ENCODE measurements at places on chromosomes 5 and 9.

DNA sequence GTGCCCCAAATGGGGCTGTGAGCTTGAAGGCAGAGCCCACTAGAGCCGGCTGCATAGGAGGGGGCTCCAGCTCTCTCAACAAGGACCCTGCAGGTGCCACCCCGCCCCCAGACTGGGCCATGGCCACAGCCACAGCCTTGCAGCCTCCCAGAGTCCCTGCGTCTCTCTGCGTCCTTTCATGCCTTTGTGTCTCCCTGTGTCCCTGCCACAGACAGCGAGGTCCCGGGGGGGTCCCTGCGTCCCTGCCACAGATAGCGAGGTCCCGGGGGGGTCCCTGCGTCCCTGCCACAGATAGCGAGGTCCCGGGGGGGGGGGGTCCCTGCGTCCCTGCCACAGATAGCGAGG is 6.3 kb downstream of the NOXA1 start:
- no peak for DNase-seq

- DNase-seq: peak; percentile 27
These were observed 85.8 kb downstream of the PHAX start for GRCh38 chr5:126686451-126687126.

DNA sequence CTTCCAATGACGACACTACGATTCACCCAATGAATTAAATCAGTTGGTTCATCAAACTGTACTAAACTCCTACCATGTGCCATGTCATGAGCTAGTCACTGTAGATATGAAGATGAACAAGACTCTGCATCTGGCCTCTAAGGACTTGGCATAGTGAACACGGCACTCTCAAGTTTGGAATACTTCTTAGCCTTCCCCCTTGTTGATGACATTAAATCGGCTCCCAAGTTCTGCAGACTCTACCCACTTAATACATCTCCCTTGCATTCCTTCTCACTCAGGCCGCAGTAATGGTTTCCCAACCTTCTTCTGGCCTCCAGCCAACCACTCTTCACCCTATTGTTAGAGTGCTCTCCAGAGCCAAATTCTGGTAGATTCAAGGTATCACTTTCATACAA is 184.7 kb downstream of the MAPKAP1 start:
- no peak for DNase-seq

DNA sequence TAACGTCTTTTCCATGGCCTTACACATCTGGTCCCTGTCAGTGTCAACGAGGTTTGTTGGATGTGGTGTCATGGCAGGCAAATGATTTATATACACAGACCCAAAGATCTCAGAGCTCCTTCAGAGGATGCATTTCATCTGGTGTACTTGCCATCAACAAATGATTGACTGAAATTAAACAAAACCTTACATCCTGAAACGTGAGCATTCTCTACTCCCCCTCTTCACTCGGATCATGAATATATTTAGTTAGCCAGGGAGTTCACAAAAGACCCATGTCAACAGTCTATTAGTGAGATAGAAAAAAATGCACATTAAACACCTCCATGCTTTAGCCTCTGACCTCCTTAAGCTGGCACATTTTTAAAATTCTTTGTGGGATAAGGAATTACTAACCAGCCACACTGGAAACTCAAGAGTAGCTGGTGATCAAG is 215.6 kb downstream of the EFNA5 start:
- DNase-seq: no peak

GRCh38 chr9:84748112-84748511 is 78.6 kb downstream of the NTRK2 start:
- no peak for DNase-seq

GRCh38 chr5:172637110-172637580 is 3.9 kb upstream of the NEURL1B start:
- no peak for DNase-seq

DNA sequence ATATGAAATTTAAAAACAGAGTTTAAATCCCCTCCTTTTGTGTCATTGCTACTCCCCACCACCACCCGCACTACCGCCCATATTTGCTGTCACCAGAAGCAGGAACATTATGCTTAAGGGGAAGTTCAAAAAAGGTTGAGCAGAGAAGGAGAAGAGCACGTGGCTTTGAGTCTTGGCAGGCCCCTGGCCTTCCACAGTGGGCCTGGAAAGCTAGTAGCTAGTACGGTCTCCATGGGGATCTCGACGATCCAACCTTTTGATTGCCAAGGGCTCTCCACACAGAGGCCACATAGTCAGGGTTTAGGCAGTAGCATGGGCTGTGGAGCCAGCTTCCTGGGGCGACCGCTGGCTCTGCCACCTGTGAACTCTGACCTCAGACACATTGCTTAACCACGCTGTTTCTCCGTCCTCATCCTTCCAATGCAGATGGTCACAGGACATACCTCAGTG is 90.1 kb downstream of the GOLPH3 start:
- no peak for DNase-seq

GRCh38 chr5:79806741-79807140 is 117.1 kb downstream of the CMYA5 start:
- DNase-seq: no peak

DNA sequence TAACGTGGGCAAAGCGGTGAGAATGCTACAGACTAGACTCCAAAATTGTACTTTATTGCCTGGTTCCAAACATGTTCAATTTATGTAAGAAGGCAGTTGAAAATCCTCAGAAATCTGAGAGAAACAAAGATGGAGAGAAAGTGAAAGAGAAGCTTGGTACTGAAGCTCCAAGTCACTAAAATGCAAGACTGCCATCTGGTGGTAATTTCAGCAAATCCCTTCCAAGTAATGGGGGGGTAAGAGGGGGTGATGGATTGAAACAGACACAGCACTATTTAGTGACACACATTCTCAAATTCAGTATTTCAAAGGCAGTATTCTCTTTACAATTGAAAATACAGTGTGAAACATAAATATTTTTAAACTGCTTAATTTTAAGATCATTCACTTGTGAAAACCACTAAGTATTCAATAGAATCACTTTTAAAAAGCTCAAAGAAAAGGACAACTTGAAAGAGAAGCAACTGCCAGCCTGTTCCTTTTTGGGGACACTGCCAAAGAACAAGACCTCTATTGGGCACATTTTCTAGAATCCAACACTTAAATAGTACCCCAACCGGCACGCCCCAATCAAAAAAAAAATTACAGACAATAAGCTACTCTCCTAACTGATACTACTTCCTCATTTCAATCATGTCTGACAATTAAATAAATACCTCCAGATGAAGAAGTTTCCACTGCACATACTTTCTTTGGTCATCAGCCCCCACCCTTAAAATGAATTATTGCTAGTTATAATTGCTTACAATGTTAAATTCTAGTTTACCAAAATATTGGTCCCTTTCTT is 131.5 kb downstream of the AGTPBP1 start:
- no peak for DNase-seq

DNA sequence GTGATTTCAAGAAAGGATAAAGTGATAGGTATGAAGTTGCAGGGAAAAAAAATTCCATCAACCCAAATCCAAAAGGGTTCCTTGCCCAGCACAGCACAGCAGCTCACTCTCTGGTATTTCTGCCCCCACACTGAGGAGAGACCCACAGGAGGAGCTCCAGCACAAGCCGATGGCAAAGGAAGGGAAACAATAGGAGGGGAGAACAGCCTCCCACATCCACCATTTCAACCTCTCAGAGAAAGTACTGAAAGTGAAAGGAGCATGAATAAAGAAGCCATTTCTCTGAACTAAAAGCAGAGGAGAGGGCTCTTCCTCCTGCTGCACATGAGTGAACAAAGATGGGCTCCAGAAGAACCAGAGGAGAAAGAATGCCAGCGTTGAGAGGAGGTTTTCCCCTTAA is 54.9 kb upstream of the ZSWIM6 start:
- DNase-seq: no peak

DNA sequence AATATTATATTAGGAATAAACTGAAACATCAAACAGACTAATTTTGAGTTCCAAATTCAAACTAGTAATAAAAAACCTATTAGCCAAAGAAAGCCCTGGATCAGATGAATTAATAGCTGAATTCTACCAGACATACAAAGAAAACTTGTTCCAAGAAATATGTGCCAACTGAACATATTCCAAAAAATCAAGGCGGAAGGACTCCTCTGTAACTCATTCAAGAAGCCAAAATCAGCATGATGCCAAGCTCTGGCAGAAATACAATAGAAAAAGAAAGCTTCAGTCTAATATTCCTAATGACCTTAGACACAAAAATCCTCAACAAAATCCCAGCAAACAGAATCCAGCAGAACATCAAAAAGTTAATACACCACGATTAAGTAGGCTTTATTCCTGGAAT is 619.1 kb upstream of the COX7C start:
- DNase-seq: no peak

GRCh38 chr5:184471-184870 is 6.8 kb upstream of the LRRC14B start:
- no peak for DNase-seq

- DNase-seq: no peak
These were observed 929.9 kb downstream of the TLE4 start for GRCh38 chr9:80501635-80502034.

DNA sequence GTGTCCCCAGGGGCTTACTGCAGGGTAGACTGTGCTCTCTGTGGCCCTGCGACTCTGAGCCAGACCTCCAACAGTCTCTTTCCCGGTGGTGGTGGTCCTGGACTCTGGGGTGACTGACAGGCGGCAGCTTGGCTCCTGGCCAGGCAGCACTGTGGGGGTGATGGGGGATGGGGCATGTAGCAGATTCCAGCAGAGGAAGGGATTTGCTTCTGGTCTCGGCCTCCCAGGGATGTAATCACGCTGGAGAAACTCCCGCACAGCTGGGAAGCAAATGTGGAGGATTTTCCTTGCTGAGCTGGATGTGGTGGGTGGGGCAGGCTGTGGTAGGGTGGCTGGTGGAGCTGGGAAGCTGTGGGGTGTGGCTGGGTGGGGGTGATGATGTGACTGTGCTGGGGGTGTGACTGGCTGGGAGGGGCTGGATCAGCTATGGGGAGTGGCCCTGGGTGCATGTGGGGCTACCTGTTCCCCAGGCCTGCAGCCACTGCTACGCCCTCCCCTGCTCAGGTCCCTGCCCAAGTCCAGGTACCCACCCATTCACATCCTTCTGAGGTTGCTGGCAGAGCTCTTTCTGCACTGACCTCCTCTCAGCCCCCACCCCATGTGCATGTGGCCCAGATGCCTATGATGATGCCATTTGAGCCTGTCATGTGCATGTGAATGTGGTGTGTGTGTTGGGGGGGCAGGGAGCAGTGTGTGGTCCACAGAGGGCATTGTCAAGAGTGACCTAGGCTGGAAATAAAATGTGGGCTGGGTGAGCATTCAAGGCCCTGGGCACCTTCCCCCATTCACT is 3.8 kb downstream of the NDST1 start:
- DNase-seq: no peak

GRCh38 chr5:81778642-81779041 is 27.7 kb upstream of the SSBP2 start:
- DNase-seq: no peak

Data from GF-D8 (cell line).